Stimulated activated CD8-positive, alpha-beta memory T cell treated with anti-CD3 and anti-CD28 coated beads, Interleukin-12 subunit alpha, Interleukin-12 subunit beta, amount 100 ng/mL, for 4 hours (primary cell): ENCODE measurements at places on chromosomes 16 and 17.

GRCh38 chr17:62692721-62693431 lies 65.4 kb downstream of the MRC2 start:
- no peak for DNase-seq

DNA sequence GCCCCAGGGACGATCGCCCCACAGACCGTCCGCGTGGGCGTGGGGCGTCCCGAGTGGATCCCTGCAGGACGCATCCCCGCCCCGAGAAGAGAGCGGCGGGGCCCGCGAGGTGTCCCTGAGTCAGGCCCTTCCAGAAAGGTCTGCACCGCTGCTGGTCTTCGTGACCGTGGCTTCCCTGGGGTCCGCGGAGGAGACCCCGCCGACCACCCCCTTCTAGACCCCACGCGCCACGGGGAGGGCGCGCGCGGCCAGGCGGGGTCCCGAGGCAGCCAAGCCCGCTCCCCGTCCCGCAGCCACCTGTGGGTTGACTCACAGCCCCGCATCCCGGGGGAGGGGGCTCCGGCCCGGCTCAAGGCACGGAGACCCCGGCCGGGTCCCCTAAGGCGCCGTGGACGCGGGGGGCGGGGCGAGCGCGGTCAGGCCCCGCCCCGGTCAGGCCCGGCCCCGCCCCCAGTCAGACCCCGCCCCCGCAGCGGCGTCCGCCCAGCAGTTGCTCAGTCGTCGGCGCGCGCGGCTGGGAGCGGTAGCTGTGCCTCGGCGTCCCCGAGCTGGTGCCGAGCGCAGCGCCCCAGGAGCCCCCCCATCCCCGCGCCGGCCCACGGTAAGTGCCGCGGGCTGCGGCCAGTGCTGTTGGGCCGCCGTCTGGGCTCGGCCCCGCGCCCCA lies at the start of gene BAIAP3:
Gene BAIAP3 (plus strand): TSS at position 497 of the 664 bp plus-strand sequence. CDS start 4,905 bp downstream, outside the sequence.
- DNase-seq, result no peak

DNA sequence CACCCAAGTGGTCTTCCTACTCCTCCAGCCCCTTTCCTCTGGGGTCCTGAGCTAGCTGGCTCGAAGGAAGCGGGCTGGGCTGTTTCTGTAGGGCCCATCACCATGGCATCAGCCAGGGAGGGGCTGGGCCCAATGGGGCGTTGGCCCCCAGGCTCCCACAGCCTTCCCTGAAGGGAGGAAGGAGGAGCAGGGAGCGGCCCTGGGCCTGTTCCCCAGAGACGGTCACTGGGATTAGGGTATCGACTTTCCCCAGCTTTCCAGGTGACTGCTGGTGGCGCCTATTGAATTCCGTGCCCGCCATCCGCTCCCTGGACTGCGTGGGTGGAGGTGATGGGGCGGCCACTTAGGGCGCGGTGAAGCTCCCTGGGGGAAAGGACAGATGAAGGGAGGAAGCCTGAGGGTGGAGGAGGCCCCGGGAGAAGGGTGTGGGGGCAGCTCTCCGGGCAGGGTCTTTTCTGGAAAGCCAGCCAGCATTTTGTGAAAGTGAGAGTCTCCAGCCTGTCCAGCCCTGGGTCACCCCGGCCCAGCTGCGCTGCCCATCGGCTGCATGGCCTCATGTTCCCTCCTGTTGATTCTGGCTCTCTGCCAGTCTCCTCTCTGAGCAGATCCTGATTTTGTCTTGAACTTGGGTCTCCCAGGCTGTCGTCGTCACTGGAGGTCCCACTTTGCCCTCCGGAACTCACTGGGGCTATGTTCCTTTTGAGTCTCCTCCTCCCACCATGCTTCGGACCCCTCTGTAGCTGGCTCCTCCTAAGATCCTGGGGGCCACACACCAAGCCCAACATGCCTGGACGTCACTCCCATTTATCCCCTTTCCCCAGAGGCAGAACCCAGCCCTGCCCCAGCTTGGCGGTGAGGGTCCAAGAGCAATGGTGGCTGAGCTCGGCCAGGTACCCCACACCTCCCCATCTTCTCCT lies 9.8 kb downstream of the NHERF1 start:
- DNase-seq, result no peak

- no peak for DNase-seq
Observed at GRCh38 chr16:10045291-10045775, 136.9 kb downstream of the GRIN2A start.

GRCh38 chr16:30374538-30374937 lies at the start of gene MYL11:
TSS of gene MYL11 (plus strand) at chr16:30374802. CDS start at chr16:30374858, 56 bp downstream.
- no peak for DNase-seq

GRCh38 chr17:81910840-81911276 lies 341 bp downstream of the PCYT2 start:
- no peak for DNase-seq

- DNase-seq, result no peak
Observed at GRCh38 chr17:630801-631200, 83.8 kb downstream of the VPS53 start.

GRCh38 chr16:53123747-53124146 lies 69.0 kb downstream of the CHD9 start:
- no peak for DNase-seq

DNA sequence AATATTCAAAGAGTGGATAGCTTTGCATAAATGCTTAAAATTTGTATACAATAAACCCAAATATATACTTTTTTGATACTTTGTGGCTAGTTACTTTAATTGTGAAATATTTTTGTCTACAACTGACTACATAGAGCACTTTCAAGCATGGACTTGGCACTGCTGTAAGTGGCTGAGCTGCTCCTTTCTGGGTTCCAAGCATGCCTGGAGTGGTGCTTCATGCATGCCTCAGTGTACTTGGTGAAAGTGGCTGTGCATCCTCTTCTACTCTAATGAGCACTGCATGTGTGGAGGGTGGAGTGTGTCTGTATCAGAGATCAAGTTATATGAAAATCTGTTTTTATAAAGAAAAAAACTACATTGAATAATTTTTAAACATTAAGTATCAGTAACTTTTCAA lies 94.1 kb downstream of the OMG start:
- DNase-seq, result no peak

- DNase-seq, result no peak
Observed at GRCh38 chr16:14677627-14678026, 16.5 kb downstream of the PLA2G10 start.
